ENCODE measurements at places on chromosomes 11 and 22.

- DNase-seq, result no peak
These were observed 73.3 kb downstream of the PRSS23 start for GRCh38 chr11:86873573-86874083.

DNA sequence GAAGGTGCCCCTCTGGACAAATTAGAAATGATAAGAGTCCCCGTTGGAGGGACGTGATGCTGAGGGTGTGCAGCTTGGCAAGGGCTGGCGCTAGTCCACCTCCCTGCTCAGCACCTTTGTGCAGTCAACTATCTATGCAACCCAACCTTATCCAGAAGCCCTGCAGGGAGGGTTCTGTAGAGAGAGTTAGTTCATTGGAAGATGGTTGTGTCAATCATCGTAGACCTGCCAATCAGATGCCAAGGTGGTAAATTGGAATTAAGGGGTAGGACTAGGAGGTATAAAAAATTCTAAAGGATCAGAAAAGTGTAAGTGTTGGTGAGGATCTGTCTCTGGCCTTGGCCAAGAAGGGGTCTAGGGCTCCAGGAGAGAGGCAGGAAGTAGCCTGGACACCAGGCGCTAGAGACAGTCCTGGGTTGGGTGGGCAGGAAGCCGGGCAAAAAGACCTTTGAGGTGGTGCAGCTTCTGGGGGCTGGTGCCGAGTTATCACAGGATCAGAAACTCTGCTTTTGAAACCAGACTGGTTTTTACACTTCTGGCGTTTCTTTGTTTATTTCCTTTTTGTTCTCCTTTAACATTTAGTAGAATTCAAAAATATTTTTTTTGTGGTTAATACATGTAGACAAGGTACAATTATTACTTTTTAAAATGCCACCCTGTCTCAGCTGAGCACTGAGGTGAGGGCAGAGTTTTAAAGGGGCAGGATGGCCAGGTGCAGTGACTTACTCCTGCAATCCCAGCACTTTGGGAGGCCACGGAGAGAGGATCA is 1.6 kb downstream of the C1QTNF6 start:
- DNase-seq, result no peak

GRCh38 chr22:44723801-44724200 is 21.8 kb downstream of the PRR5 start:
- no peak for DNase-seq

DNA sequence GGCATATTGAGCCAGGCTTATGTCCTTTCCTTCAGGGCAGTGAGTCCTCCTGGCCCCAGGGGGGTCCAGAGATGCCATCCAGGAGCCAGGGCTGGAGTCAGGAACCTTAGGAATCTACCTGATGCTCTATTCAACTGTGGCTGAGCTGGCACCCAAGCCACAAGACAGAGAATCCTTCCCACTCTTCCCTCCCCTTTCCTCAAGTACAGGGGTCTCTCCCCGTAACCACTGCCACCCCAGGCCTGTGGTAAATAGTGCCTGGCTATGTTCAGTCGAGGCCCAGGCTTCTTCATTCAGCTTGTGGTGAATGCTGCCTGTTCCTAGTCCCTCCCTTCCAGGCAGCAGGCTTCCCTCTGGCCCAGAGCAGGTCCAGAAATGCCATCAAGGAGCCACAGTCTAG is 45.5 kb upstream of the THY1 start:
- no peak for DNase-seq

GRCh38 chr11:61578819-61579675 is 1.8 kb downstream of the SYT7 start:
- no peak for DNase-seq
